ENCODE measurements at places on chromosomes 7 and 10. TPM values are rescaled to one million over a fixed set of nuclear protein-coding genes. Genes with fewer than 3 reads are reported as not detected.

GRCh38 chr10:102159051-102159597, 6.9 kb downstream of the NOLC1 start:
- DNase-seq: peak; percentile 9

The ARL5B gene
- total RNA-seq: 16.1 TPM

DNA sequence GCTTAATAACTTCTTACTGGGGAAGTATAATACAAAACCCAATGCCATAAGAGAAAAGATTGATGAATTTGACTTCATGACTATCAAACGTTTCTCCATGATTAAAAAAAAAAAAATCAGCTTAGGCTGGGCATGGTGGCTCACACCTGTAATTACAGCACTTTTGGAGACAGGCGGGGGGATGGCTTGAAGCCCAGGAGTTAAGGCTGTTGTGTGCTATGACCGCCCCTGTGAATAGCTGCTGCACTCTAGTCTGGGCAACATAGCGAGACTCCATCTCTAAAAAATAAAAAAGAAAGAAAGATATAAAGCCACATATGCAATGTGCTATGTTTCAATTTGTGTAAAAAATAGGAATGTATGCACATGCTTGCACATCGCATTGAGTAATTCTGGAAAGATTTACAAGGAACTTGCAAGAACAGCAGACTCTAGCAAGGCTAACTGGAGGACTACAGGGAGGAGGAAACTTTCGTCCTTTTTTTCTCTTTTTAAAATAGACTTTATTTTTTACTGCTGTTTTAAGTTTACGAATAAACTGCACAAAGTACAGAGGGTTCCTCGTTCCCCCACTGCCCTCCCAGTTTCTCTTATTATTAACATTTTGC, 10.3 kb upstream of the RARRES2 start:
- no peak for DNase-seq

GRCh38 chr7:107185716-107186115, 16.9 kb downstream of the HBP1 start:
- DNase-seq: no peak

GRCh38 chr10:7300384-7300971, 110.4 kb downstream of the SFMBT2 start:
- DNase-seq: no peak

The PRKG1 gene
- 14.8 TPM for total RNA-seq

GRCh38 chr10:25064401-25064800, 48.0 kb downstream of the THNSL1 start:
- no peak for DNase-seq

The C10orf105 gene
- 0.03 TPM for total RNA-seq

DNA sequence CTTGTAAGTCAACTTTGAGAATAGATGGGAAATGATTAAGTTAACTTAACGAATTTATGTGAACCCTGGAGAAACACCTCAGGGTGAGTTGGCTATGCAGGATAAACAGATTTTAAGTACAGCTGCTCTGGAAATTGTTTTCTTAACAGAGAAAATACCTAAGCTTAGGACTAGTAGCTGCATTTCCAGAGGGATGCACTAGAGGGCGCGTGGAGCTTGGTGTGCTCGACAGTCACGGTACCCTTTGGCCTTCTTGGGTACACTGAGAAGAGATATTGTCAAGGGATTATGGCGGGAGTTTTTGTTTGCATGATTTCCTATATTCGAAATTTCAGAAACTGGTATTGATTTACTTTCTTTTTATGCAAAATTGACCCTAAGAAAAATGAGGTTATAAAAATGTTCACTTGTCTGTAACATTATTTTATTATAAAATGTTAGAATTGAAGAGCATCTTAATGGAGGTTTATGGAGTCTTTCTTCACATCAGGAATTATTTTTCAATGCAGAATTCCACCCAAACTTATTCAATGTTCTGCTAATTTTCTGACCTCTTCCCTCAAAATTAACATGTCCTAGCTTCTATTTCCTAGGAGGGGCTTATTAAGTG, 58.4 kb upstream of the MYO3A start:
- peak; percentile 57 for DNase-seq

DNA sequence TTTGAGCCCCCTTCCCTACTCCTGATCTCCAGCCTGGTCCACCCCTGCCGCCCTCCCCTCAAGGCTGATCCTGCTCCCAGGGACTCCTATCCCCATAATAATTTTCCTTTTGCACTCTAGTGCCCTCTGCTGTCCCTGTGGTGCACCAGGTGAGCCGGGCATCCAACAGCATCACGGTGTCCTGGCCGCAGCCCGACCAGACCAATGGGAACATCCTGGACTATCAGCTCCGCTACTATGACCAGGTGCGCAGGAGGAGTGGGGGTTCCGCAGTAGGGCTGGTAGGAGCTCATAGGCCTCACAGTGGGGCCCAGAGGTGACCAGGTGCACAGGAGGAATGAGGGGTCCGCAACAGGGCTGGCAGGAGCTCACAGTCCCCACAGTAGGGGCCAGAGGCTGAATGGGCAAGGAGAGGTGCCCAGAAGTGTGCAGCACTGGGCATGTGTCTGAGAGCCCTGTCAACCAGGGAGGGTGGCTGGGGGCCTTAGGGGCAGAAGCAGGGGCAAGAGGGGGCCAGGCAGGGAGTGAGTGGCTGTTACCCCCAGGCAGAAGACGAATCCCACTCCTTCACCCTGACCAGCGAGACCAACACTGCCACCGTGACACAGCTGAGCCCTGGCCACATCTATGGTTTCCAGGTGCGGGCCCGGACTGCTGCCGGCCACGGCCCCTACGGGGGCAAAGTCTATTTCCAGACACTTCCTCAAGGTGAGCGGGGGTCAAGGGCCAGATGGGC, 11.7 kb downstream of the EPHB6 start:
- DNase-seq: peak; percentile 37

DNA sequence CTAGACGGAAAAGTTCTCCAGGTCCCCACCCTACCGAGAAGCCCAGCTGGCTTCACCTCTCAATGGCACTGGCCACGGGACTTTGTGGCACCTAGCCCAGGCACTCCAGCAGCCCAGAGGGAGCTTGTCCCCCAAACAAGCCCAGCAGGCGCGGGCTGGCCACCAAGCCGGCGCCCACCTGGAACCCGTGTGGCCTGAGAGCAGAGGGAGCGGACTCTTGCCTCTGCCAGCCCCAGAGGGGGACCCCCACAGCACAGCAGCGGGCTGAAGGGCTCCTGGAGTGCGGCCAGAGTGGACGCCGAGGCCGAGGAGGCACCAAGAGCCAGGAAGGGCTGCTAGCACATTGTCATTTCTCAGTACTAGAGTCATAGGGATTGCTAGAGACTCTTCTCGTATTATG, 671.4 kb downstream of the CNTNAP2 start:
- no peak for DNase-seq

All from myocyte (in vitro differentiated cells).